D721Med (cell line): ENCODE measurements at places on chromosomes 7 and 10.

- no peak for DNase-seq
Measured at GRCh38 chr7:43394441-43395130, 188.3 kb upstream of the STK17A start.

GRCh38 chr10:52208365-52208764 lies 105.7 kb upstream of the DKK1 start:
- DNase-seq = no peak

- no peak for DNase-seq
Measured at GRCh38 chr7:47361746-47362215, 220.1 kb downstream of the TNS3 start.

DNA sequence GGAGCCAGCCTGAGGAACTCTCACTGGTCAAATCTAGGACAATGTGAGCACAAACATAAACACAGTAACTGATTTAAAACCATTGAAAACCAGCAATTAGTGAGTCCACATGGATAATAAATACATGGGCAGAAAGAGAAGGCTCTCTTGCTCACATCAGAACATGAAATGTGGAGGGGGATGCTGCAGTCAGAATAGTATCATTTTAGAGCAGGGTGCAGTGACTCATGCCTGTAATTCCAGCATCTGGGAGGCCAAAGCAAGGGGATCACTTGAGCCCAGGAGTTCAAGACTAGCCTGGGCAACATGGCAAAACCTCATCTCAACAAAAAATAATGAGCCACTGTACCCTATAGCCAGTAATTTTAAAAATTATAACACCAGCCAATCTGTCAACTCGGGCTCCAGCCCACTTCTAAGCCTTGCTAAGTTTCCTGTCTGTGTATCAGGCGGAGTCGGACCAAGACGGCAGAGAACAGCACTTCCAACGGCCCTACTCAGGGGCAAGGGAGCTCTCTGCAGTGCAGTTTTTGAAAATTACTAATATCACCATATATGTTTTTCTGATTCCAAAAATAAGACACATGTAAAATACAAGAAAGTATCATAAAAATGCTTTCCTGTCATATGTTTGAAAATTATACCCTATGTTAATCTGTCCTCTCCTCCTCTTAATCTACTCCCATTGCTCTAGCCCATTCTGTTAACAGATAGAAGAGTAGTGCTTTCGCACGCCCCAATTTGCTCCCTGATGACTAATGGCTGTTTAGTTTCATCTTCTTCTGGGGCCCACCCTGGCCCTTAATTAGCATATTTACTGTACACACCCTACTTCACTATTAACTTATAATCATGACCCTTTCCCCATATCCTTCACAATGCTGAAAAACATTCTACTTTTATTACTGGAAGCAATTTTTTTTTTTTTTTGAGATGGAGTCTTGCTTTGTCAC lies 17.1 kb downstream of the URGCP start:
- no peak for DNase-seq

DNA sequence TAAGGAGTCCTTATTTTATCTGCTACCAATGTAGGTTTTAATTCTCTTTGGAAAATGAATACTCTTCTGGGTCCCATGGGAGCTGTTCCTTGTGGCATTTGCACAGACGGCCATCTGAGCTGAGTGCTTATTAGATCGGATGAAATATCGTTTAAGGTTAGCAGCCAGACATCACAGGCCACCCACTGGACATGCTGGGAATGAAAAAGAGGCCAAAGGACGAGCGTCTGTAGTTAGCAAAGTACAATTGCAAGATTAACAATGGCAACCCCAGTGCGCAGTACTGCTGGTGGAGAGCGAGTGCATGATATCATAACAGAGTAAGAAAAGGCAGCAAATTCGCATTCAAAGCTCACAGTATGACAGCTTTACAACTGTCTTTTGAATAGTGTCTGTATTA lies 28.3 kb upstream of the CREB5 start:
- no peak for DNase-seq

DNA sequence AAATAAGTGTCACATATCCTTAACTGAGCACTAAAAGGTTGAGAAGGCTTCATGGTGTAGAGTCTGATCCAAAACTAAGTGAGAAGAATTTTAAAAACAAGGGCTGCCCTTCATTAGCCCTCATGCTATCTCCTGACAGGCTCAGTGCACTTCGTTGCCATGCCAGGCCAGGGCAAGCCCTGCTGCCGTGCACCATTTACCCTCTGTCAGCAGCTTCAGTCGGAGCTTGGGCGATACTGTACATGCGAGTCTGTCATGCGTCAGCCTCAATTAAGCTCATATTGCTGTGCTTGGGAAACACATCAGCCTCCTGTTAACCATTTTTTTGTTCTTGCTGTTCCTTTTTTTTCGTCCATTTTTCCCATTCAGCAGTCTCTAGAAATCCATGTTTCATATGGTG lies 166.6 kb downstream of the VTI1A start:
- no peak for DNase-seq

- no peak for DNase-seq
Measured at GRCh38 chr7:157550300-157551275, 213.8 kb downstream of the DNAJB6 start.

- DNase-seq = no peak
Measured at GRCh38 chr7:4738711-4739527, 36.5 kb upstream of the AP5Z1 start.

DNA sequence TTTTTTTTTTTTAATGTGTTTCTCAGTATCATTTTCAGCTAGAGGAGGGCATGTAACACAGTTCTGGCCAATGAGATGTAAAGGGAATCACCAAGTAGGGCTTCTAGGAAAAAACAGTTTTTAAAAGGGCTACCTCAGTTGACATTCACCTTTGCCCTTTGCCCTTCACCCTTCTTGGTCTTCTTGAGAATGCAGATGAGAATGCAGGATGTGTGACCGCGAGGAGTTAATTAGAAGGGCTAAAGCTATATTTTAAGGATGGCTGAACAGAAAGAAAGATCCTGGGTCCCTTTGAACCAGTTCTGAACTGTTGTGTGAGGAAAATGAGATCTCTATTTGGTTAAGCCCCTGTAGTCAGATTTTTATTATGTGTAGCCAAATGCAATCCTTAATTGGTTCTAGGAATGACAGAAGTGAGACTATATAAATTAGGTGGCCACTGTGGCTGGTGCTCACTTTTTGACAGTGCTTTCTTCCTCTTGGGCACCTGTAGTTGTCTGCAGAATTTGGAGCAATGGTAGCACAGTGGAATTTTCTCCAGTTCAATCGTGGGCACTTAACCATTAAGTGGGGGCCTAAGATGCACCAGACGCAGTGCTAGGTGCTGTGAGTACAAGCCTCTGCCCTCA lies 21.1 kb upstream of the TOMM7 start:
- no peak for DNase-seq

GRCh38 chr10:112402917-112403316 lies 29.0 kb downstream of the ACSL5 start:
- DNase-seq = no peak

DNA sequence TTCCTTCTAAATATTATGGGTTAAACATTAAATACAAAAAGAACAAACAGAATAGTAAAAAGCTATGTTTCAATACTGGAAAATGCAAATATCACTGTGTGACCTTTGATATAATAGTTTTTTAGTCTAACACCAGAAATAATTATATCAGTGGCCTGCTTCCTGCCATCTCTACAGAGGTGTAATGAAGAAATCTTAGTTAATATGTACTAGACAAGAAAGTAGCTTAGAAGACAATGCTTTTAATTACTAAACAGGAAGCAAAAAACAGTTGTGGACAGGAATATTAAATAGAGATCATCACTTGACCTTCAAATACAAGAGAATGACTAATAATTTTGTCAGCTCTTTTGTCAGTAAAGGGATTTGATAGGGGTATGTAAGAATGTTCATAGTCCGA lies 47.4 kb upstream of the LRRN3 start:
- DNase-seq = no peak

DNA sequence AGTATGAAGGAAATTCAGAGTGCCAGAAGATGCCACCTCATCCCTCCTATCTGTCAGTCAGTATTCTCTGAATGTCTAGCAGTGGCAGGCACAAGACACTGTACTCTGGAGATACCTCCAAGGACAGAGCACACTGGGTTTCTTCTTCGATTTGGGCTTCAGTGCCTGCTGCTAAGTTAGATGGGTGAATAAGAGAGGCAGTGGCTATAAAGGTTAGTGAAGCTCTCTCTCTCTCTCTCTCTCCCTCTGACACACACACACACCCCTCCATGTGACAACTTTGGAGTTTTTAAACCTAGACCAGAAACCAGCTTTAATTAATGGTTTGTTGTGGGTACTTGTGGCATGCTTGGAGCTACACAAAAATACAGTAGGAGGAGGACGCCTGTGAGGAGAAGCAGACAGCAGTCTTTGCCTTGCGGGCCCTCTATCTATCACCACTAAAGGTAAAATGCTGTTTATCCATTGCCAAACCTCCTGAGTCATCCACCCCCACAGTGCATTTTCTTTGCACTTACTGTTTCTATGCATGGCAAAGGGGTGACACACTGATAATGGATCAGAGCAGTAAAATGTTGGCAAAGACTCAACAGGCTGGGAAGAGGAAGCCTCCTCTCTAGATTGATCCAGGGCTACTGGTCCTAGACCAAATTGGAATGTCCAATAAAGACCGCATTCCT lies 102.5 kb downstream of the TRIL start:
- DNase-seq = no peak

GRCh38 chr10:30639946-30640786 lies 10.6 kb upstream of the LYZL2 start:
- peak; percentile 19 for DNase-seq

DNA sequence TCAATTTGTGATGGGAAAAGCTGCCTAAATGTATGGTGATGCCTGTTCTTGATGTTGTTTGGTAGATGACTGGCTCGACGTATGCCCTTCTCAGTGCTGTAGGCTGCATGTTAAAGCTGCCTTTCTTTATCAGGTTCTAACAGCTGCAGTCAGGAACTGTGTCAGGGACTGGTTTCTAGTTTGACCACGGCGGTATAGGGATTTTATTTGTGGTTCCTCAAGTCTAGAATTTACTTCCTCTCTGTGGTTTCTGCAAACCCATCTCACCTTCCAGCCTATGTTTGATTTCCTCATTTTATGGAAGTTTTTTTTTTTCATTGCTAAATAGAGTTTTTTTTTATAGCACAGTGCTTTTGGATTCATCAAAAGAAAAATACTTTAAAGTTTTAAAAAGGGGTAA lies 26.5 kb downstream of the LMTK2 start:
- DNase-seq = no peak

DNA sequence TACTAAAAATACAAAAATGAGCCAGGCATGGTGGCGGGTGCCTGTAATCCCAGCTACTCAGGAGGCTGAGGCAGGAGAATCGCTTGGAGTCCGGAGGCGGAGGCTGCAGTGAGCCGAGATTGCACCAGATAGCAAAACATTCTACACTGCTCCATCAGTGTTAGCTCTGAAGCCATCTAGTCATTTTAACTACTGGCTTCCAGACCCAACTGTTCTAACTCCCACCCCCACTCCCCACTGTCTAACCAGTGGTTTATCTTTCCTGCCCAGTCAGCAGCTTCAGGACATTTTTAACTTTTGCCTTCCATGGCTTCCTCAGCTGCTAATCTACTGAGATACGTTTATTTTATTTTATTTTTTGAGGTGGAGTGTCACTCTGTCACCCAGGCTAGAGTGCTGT lies 6.2 kb upstream of the FRAT1 start:
- DNase-seq = no peak

GRCh38 chr7:93736668-93737369 lies 153.7 kb downstream of the TFPI2 start:
- DNase-seq = no peak

DNA sequence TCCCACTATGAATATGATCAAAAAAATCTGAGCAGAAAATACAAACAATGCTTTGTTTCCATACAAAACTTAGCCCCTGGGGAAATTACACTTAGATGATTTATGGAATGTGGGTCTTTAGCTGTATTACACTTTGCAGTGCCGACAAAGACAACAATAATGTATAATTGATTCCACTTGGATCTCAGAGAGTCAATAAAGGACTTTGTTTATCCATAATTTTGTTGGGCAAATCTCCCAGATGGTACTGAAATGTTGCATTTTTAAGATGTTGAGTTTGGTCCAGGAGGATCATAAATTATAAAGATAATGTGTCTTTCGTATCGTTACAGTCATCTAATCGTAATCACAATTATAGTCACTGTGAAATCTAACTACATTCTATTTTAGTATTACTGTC lies 66.9 kb upstream of the DOCK1 start:
- DNase-seq = no peak

DNA sequence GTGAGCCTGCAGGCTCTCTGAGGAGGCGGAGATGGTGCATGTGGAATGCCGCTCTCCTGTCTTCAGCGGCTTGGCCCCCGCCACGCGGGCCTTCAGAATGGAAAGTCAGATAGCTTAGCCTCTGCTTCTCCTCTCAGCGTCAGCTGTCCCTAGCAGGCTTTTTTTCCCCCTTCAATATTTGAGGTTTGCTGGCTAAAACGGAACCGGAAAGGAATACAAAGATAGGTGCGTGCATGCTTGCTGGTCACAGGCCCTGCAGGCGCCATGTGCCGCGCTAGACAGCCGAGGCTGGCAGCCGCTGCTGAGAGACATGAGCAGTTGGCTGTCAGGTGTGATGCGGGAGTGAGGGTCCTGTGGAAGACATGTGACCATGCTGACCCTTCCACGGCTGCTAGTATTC lies 161.2 kb upstream of the COBL start:
- DNase-seq = no peak

GRCh38 chr7:122743211-122743610 lies 40.5 kb upstream of the RNF148 start:
- DNase-seq = no peak

DNA sequence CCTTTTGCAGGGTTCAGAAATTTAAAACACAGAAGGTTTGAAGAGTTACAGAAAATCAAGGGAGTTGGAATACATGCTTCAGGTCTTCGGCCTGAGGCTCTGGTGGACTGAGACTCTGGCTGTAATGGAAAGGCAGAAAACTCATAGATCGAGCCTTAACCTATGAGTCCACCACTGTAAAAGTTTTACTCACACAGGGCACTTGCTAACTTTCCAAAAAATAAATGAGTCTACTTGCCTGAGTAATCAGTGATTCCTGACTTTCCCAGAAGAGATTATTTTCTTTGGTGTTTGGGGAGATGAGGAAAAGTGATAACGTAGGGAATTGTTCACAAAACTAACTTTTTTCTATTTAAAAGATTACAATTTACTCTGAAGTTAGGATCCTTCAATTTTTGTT lies 108.0 kb downstream of the MBL2 start:
- no peak for DNase-seq

DNA sequence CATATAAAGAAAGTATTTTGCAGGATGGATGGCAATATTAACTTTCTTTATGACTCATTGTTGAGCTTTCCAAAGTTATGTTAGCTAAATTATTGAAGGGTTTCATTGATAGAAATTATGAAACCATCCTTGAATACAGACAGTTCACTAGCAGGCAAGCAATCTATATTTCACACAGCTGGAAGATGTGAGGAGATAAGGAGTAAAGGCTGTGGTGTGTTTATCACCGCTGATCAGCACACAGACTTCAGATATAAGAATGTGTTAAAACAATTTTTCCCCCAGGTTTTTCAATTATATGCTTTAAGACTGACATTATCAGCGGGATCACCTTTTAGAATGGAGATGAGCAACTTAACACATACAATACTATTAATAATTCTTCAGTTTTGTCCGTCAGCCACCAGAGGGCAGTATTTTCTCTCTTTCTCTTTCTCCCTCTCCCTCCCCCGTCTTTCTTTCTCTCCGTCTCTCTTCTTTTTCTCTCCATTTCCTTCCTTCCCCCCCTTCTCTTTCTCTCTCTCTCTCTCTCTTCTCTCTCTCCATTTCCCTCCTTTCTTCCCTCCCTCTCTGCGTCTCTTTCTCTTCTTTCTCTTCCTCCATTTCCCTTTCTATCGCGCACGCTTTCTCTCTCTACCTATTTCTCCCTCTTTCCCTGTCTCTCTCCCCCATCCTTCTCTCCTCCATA lies 62.9 kb upstream of the FAM171A1 start:
- no peak for DNase-seq
